ENCODE measurements at places on chromosomes 6 and 20.
A peak's percentile ranks its signal among the peaks of the same experiment; 100 is the strongest.

- H3K27ac ChIP-seq: no peak overlapping the region
- no peak overlapping the region for H3K4me3 ChIP-seq
- H3K36me3 ChIP-seq: no peaks in the 10 kb centered on the region
Measured at GRCh38 chr6:23851522-23851921, 274.5 kb upstream of the NRSN1 start.

DNA sequence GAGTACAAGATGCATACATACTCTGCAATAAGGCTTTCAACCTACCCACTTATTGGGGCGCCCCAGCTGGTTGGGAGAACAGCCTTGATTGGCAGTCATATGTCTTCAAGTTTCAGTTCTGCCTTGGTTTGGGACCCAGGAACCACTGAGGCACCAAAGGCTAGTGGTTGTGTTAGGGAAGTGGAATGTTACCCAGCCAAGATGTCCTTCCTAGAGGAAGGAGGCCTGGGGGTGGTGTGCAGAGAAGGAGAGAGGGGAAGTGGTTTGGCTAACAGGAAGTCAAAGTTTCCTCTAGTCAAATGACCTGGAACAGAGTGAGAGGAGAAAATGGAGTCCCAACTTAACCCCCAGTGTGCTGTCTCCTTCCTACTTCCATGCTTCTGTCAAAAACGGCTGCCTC lies 59.4 kb downstream of the CD164 start:
- H3K27ac ChIP-seq: no peak overlapping the region
- no peak overlapping the region for H3K4me3 ChIP-seq
- no peaks in the 10 kb centered on the region for H3K36me3 ChIP-seq
- no peaks in the 10 kb centered on the region for H3K4me1 ChIP-seq

GRCh38 chr6:101932704-101933103 lies 539.2 kb downstream of the GRIK2 start:
- no peaks in the 10 kb centered on the region for H3K4me1 ChIP-seq
- H3K27me3 ChIP-seq: no peaks in the 10 kb centered on the region
- H3K27ac ChIP-seq: no peak overlapping the region
- DNase-seq: no peak
- H3K36me3 ChIP-seq: no peaks in the 10 kb centered on the region

- no peak overlapping the region for H3K4me3 ChIP-seq
- no peak for DNase-seq
- no peaks in the 10 kb centered on the region for H3K36me3 ChIP-seq
- H3K4me1 ChIP-seq: peaks cover 4% of the 10 kb centered on the region
- no peaks in the 10 kb centered on the region for H3K27me3 ChIP-seq
Measured at GRCh38 chr6:37557645-37558114, 58.0 kb upstream of the CCDC167 start.

- no peaks in the 10 kb centered on the region for H3K27me3 ChIP-seq
- H3K36me3 ChIP-seq: no peaks in the 10 kb centered on the region
- no peaks in the 10 kb centered on the region for H3K4me1 ChIP-seq
Measured at GRCh38 chr6:414447-414846, 22.9 kb downstream of the IRF4 start.

GRCh38 chr6:130758813-130759212 lies 68.4 kb upstream of the SMLR1 start:
- DNase-seq: no peak
- no peaks in the 10 kb centered on the region for H3K4me1 ChIP-seq
- no peaks in the 10 kb centered on the region for H3K36me3 ChIP-seq
- H3K4me3 ChIP-seq: no peak overlapping the region
- H3K27me3 ChIP-seq: no peaks in the 10 kb centered on the region

GRCh38 chr20:44104798-44105517 lies 82.0 kb downstream of the JPH2 start:
- H3K27me3 ChIP-seq: no peaks in the 10 kb centered on the region
- DNase-seq: no peak
- peaks cover 2% of the 10 kb centered on the region for H3K4me1 ChIP-seq
- no peak overlapping the region for H3K4me3 ChIP-seq
- no peaks in the 10 kb centered on the region for H3K36me3 ChIP-seq

GRCh38 chr6:18585032-18585573 lies 198.0 kb downstream of the RNF144B start:
- DNase-seq: peak; percentile 33
- no peaks in the 10 kb centered on the region for H3K27me3 ChIP-seq
- no peak overlapping the region for H3K4me3 ChIP-seq
- H3K36me3 ChIP-seq: no peaks in the 10 kb centered on the region

DNA sequence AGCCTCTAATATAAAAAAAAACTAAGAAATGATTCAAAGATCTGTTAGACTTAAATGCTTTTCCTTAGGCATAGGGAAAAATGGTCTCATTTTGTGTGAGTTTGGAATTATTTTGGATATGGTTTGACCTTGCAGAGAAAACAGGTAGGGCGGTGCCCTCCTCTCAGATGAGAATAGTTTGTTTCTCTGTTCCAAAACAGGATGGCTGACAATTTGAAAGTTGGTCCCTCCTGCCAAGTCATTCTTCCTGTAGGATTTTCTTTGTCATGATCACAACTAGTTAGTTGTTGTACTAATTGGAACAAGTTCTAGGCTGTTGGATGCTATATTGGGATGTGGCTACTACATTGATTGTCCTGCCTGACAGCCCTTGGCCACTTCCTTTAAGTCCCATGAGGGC lies 108.6 kb downstream of the BCKDHB start:
- H3K27ac ChIP-seq: no peak overlapping the region
- H3K27me3 ChIP-seq: no peaks in the 10 kb centered on the region
- peaks cover 28% of the 10 kb centered on the region for H3K4me1 ChIP-seq
- no peaks in the 10 kb centered on the region for H3K36me3 ChIP-seq

DNA sequence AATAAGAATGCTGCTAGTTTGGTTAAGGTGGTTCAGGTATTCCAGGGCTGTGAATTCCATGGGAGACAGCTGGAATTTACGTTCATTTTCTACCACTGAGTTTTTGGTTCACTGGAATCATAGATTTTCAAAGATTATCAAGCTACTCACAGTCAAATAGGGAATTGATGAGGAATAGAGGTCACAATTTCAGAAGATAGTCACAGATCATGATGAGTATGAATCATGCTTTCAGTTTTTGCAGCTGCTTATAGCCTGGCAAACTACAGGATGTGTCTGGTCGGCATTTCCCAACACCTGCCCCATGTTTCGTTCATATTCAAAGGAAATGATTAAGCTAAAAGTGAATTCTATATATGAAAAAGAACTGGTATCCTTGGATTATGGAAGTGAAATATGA lies 58.7 kb downstream of the BCKDHB start:
- no peak for DNase-seq
- H3K4me3 ChIP-seq: no peak overlapping the region
- no peaks in the 10 kb centered on the region for H3K4me1 ChIP-seq
- no peaks in the 10 kb centered on the region for H3K27me3 ChIP-seq

- no peaks in the 10 kb centered on the region for H3K27me3 ChIP-seq
- H3K4me3 ChIP-seq: no peak overlapping the region
- H3K36me3 ChIP-seq: no peaks in the 10 kb centered on the region
- no peak overlapping the region for H3K27ac ChIP-seq
- DNase-seq: no peak
- peaks cover 10% of the 10 kb centered on the region for H3K4me1 ChIP-seq
Measured at GRCh38 chr6:23412770-23413169, 713.2 kb upstream of the NRSN1 start.

DNA sequence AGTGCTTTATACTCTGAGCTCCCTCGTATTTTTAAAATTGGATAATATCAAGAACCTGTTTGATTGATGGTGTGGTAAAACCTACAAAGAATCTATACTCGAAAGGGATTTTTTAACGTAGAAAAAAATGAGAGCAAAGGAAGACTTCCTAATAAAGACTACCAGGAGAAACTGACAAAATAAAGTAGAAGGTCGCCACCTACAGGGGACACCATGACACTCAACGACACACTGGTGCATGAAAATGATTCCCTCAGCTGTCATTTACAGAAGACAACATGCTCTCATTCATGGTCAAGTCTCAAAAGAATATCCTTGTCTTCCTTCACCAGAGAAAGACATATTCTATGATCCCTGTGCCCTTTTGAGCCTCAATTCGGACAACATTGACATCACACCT lies 10.1 kb upstream of the NHSL1 start:
- H3K4me3 ChIP-seq: no peak overlapping the region
- DNase-seq: no peak
- H3K36me3 ChIP-seq: no peaks in the 10 kb centered on the region
- no peak overlapping the region for H3K27ac ChIP-seq
- H3K27me3 ChIP-seq: no peaks in the 10 kb centered on the region

GRCh38 chr6:4931530-4932227 lies 72.2 kb downstream of the RPP40 start:
- H3K36me3 ChIP-seq: no peaks in the 10 kb centered on the region
- H3K27ac ChIP-seq: no peak overlapping the region
- no peaks in the 10 kb centered on the region for H3K27me3 ChIP-seq

DNA sequence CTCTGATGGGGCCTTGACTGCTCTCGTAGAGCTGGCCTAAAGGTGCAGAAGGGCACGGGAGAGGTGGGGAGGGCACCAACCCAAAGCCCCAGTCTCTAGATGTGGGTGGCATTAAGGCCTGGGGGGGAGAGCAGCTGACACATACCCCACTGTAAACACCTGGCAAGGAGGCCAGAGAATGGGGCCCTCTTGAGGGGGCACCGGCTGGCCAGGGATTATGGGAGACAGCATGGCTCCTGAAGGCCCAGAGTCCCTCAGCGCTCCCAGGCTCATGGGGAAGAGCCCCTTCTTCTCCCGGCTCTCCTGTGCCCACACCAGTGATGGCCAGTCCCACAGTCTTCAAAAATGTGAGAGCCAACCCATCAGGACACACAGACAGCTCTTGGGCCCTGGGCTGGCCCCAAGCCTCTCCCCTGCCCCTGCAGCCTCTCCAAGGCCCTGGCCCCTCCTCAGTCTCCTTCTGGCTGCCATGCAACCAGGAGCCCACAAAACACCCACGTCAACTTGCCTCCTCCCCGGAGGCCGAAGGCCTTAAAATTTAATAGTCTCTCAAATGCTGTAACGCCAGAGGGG lies 58.2 kb upstream of the FOXP4 start:
- no peaks in the 10 kb centered on the region for H3K36me3 ChIP-seq
- H3K27me3 ChIP-seq: no peaks in the 10 kb centered on the region
- no peaks in the 10 kb centered on the region for H3K4me1 ChIP-seq
- H3K27ac ChIP-seq: no peak overlapping the region

DNA sequence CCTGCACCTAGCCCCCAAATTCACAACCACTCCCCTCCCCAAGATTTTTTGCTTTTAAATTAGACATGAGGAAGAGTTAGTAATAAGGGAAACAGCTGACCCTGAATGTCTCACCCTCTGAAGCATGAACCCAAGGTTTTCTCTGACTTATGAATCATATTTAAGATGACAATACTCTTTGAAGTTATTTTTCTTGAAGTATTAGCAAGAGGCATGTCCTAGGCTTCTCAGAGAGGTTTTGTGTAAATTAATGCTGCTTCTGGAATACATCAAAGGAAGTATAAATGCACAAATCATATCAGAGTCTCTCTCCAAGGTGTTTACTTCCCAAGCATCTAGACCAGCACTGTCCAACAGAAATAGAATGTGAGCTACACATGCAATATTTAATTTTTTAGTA lies 408.1 kb upstream of the MARCKS start:
- H3K36me3 ChIP-seq: no peaks in the 10 kb centered on the region
- H3K4me1 ChIP-seq: no peaks in the 10 kb centered on the region
- H3K4me3 ChIP-seq: no peak overlapping the region
- no peak overlapping the region for H3K27ac ChIP-seq
- DNase-seq: no peak
- H3K27me3 ChIP-seq: no peaks in the 10 kb centered on the region

GRCh38 chr6:4719491-4719890 lies 56.7 kb upstream of the CDYL start:
- no peak overlapping the region for H3K4me3 ChIP-seq
- H3K27me3 ChIP-seq: no peaks in the 10 kb centered on the region
- H3K36me3 ChIP-seq: no peaks in the 10 kb centered on the region
- no peak for DNase-seq
- no peak overlapping the region for H3K27ac ChIP-seq

DNA sequence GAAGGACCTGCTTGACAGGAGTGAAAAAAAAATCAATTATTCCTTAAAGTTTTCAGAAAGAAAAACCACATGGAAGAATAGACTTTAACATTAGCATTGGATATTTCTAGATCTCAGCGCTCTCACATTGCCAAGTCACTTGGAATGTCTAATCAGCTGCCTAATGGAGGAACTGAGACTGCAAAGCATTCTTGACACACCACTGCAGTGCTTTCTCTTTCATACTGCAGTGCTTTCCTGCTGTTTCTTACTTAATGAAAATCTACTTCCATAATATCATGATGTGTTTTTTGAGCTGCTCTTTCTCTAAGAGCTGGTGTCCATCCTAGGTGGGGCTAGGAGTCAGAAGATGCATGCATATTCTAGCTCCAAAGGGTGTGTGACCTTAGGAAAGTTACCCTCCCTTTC lies 20.4 kb upstream of the MCM3 start:
- peaks cover 56% of the 10 kb centered on the region for H3K4me1 ChIP-seq
- peak overlapping the region; percentile 37 for H3K27ac ChIP-seq
- no peaks in the 10 kb centered on the region for H3K27me3 ChIP-seq
- H3K4me3 ChIP-seq: no peak overlapping the region
- no peak for DNase-seq

DNA sequence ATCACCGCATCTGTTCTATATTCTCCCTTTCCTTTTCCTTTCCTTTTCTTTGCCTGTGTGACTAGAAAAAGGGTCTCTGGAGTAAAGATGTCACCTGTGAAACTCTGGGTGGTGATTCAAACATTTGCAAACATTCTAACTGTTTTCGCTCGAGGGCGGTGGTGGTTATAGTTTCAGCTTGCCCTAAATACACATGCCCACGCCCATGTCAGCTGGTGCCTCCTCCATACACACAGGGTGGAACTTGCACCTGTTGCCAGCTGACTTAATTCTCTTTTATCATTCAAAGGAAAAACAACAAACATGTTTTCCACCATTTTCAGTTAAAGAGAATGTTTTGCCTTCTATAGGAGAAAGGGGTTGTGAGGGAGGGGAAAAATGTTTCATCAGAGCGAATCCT lies 381.9 kb upstream of the ARID1B start:
- no peaks in the 10 kb centered on the region for H3K4me1 ChIP-seq
- H3K27me3 ChIP-seq: peaks cover 17% of the 10 kb centered on the region
- H3K4me3 ChIP-seq: no peak overlapping the region
- no peak overlapping the region for H3K27ac ChIP-seq

DNA sequence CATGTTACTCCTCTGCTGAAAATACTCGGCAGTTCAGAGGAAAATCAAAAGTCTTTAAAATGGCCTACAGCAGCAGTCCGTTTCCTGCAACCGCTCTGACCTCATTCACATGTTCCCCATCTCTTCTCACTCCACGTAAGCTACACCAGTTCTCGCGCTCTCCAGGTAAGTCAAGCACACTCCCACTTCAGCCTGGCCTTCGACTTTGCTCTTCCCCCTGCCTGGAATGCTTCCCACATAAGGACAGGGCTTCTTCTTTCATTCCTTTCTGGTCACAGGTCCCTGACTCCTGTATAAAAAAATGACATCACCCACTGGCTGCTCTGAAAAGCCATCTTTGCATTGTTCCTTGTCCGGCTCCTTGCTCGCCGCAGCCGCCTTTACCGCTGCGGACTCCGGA lies 42.7 kb downstream of the MGME1 start:
- H3K27ac ChIP-seq: no peak overlapping the region
- H3K4me3 ChIP-seq: no peak overlapping the region
- no peak for DNase-seq
- no peaks in the 10 kb centered on the region for H3K27me3 ChIP-seq
- no peaks in the 10 kb centered on the region for H3K36me3 ChIP-seq

Measured in heart left ventricle (tissue), 16 donors.